ENCODE measurements at places on chromosomes 4 and X.

DNA sequence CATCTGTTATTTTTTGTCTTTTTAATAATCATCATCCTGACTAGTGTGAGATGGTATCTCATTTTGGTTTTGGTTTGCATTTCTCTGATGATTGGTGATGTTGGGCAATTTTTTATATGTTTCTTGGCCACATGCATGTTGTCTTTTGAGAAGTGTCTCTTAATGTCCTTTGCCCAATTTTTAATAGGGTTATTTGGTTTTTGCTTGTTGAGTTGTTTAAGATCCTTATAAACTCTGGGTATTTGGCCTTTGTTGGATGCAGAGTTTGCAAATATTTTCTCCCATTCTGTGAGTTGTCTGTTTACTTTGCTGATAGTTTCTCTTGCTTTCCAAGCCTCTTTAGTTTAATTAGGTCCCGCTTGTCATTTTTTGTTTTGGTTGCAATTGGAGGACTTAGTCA lies 152.1 kb upstream of the MED14 start:
- no peak for DNase-seq
- no peak overlapping the region for H3K4me3 ChIP-seq
- H3K36me3 ChIP-seq = peaks cover 2% of the 10 kb centered on the region
- peaks cover 4% of the 10 kb centered on the region for H3K4me1 ChIP-seq

GRCh38 chr4:83205760-83206159 lies 78.8 kb downstream of the COQ2 start:
- H3K27ac ChIP-seq = no peak overlapping the region
- no peak for DNase-seq
- no peak overlapping the region for H3K4me3 ChIP-seq
- no peaks in the 10 kb centered on the region for H3K36me3 ChIP-seq
- peaks cover 26% of the 10 kb centered on the region for H3K4me1 ChIP-seq

DNA sequence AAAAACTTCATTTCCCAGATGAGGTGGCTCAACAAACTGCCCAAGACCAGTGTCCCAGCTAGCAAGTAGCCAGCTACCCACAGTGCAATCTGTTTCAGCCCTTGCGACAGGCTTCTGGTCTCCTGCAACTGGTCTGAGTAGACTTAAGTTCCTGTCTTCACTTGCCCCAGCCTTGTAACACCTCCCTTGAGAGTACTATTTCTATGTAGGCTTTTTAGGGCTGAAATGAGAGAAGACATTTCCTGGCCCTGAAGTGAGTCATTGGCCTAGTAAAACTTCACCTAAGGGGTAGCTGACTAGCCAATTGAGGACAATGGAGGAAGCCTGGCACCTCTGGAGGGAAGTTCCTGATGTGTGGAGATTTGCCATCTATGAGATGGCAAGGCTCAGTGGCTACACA lies 80.1 kb upstream of the STIM2 start:
- H3K36me3 ChIP-seq = no peaks in the 10 kb centered on the region
- no peak for DNase-seq
- no peaks in the 10 kb centered on the region for H3K27me3 ChIP-seq
- H3K27ac ChIP-seq = no peak overlapping the region

DNA sequence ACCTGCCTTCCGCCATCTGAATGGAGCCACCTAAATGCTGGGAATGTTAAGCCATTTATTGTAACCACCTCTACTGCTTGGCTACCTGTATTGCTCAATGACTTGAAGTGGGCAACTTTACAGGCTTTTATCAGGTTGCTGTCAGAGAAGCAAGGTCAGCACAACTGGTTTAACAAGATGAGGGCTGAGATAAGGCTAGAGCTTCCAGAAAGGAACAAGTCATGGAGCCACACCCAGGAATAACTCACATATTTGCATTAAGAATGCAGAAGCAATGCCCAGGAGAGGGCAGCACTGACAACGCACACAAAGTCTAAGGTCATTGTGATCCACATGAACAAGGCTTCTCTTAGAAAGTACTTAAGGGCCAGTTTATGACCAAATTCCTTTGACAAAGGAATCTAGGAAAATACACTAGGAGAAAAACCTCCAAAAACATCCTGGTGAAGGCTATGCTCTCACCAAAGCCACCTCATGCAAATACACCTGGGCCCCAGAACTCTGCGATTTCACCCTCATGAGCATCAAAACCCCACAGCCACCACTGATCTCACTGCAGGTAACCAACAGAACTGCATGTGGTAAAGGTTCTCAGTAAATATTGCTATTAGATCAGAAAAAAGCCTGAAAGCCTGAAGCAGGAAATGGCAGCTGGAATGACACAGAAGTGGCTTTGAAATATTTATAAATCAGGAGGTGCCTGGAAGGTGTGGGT lies 15.0 kb upstream of the STS start:
- DNase-seq = peak; percentile 8
- H3K27me3 ChIP-seq = no peaks in the 10 kb centered on the region
- H3K4me1 ChIP-seq = peaks cover 20% of the 10 kb centered on the region

DNA sequence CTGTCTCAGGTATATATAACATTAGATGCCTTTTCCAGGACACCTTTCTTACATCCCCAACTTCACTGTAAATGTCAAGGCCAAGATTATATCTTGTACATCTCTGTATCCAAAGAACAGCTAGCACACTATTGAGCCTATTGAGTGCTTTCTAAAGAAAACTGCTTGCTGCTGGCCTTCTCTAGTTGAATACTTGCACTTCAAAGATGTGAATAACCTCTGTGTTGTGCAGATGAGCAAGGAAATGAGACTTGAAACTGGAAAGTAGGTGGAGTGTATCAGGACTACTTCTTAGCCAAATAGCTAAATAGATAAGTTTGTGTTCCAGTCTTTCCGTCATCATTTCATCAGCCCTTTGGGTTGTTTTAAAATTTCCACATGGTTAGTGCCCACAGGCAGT lies 704.4 kb upstream of the AMOT start:
- H3K4me3 ChIP-seq = no peak overlapping the region
- H3K4me1 ChIP-seq = no peaks in the 10 kb centered on the region
- no peak for DNase-seq
- H3K27me3 ChIP-seq = no peaks in the 10 kb centered on the region
- no peak overlapping the region for H3K27ac ChIP-seq
- H3K36me3 ChIP-seq = no peaks in the 10 kb centered on the region

GRCh38 chr4:154623436-154623835 lies 11.0 kb upstream of the FGG start:
- H3K27ac ChIP-seq = no peak overlapping the region
- H3K4me1 ChIP-seq = no peaks in the 10 kb centered on the region
- peaks cover 10% of the 10 kb centered on the region for H3K27me3 ChIP-seq
- DNase-seq = no peak
- no peak overlapping the region for H3K4me3 ChIP-seq
- H3K36me3 ChIP-seq = no peaks in the 10 kb centered on the region

DNA sequence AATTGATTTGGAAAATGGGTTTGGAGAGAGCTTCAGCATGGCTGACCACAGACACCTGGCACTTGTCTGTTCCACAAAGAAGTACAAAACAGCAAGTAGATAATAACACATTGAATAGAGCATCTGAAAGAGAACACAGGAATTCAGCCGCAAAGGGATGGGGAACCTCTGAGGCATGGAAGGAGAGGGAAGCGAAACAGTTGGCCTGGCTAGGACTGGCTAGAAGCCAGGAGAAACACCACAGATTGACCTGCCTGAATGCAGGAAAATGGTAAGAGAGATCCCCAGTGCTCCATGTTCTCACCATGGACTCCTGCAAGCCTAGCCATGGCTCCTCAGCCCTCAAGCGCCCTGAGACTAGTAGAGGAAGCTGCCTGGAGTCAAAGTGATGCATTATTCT lies 169.7 kb upstream of the SH3RF1 start:
- no peak overlapping the region for H3K27ac ChIP-seq
- H3K36me3 ChIP-seq = peaks cover 34% of the 10 kb centered on the region
- no peak for DNase-seq
- no peaks in the 10 kb centered on the region for H3K4me1 ChIP-seq
- no peaks in the 10 kb centered on the region for H3K27me3 ChIP-seq

DNA sequence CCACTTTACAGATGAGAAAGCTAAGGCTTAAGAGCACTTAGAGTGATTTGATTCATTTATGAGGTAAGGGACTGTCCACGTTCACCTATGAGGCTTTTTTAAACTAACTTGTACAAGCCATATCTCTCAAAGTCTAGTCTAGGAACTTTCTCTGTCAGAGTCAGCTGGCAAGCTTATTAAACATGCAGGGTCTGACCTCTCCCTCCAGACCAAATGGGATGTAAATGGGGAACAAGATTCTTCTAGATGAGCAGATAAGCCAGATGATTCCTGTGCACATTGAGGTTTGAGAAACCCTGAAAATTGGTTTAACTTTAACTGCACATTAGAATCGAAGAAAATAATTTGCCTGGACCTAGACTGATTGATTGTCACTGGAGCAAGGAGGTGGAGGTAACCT lies 160.0 kb upstream of the SPRY1 start:
- no peak for DNase-seq
- H3K36me3 ChIP-seq = peaks cover 12% of the 10 kb centered on the region
- H3K27ac ChIP-seq = no peak overlapping the region
- no peaks in the 10 kb centered on the region for H3K27me3 ChIP-seq
- no peak overlapping the region for H3K4me3 ChIP-seq

- H3K27me3 ChIP-seq = peaks cover 10% of the 10 kb centered on the region
- no peak for DNase-seq
- H3K27ac ChIP-seq = no peak overlapping the region
- H3K4me1 ChIP-seq = no peaks in the 10 kb centered on the region
- no peaks in the 10 kb centered on the region for H3K36me3 ChIP-seq
These were observed 157.8 kb downstream of the DHX15 start for GRCh38 chr4:24426557-24426956.

- H3K27me3 ChIP-seq = no peaks in the 10 kb centered on the region
- H3K27ac ChIP-seq = no peak overlapping the region
- H3K4me1 ChIP-seq = no peaks in the 10 kb centered on the region
These were observed 1793.7 kb upstream of the TENM3 start for GRCh38 chr4:180449395-180449956.

- no peak overlapping the region for H3K27ac ChIP-seq
- H3K27me3 ChIP-seq = no peaks in the 10 kb centered on the region
- no peaks in the 10 kb centered on the region for H3K4me1 ChIP-seq
- H3K4me3 ChIP-seq = no peak overlapping the region
- DNase-seq = no peak
These were observed 712.4 kb downstream of the IL1RAPL1 start for GRCh38 chrX:29299684-29300083.

DNA sequence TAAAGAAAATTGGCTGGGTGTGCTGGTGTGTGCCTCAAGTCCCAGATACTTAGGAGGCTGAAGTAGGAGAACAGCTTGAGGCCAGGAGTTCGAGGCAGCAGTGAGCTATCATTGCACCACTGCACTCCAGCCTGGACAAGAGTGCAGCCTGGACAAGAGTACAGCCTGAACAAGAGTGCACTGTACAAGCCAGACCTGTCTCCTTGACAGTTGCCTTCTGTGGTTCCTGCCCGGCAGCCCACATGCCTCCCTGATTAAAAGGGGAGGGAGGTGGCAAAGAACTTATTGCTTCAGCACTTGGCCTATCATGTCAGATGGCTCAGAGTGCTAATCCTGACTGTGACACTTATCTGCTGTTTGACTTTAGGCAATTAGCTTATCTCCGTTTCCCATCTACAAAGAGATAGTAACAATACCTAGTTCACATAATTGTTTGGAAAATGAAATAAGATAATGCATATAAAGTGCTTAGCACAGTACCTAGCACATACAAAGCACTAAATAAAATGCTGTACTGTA lies 249.1 kb downstream of the DCLK2 start:
- H3K27ac ChIP-seq = no peak overlapping the region
- DNase-seq = no peak
- no peaks in the 10 kb centered on the region for H3K4me1 ChIP-seq
- peaks cover 13% of the 10 kb centered on the region for H3K36me3 ChIP-seq

GRCh38 chr4:150126864-150127203 lies 48.6 kb downstream of the DCLK2 start:
- H3K36me3 ChIP-seq = peaks cover 1% of the 10 kb centered on the region
- no peak overlapping the region for H3K27ac ChIP-seq
- H3K27me3 ChIP-seq = peaks cover 7% of the 10 kb centered on the region
- no peak for DNase-seq

- H3K4me1 ChIP-seq = peaks cover 15% of the 10 kb centered on the region
- peak within 1 kb of the TSS; percentile 2 for H3K27ac ChIP-seq
- no peak for DNase-seq
- H3K27me3 ChIP-seq = peaks cover 51% of the 10 kb centered on the region
These were observed at the start of gene ZIC3 for GRCh38 chrX:137565921-137566745. ZIC3 (plus strand) TSS chrX:137566127; CDS start chrX:137566692, 565 bp downstream.

- no peak overlapping the region for H3K27ac ChIP-seq
- peak; percentile 3 for DNase-seq
- peaks cover 14% of the 10 kb centered on the region for H3K27me3 ChIP-seq
- no peaks in the 10 kb centered on the region for H3K36me3 ChIP-seq
These were observed 717 bp downstream of the EDA start for GRCh38 chrX:69616457-69617203.

DNA sequence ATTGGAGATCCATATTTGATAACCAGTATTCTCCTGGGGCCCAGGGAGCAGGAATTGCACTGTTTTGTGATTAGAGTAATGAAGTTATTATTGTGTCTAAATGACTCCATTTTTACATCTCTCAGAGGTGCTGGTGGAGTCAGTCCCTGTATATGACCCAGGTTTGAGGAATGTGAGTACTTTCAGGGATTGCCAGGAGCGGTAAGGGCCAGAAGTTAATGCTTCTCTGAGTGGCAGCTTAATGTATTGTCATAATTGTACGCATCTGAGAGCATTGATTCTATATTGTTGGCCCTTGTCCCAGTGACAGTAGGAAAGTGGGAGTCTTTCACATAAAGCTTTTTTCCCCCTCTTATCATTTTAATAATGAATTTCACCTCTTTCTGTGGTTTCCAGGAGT lies 146.2 kb downstream of the GATB start:
- no peak overlapping the region for H3K27ac ChIP-seq
- H3K4me3 ChIP-seq = no peak overlapping the region
- H3K36me3 ChIP-seq = peaks cover 2% of the 10 kb centered on the region
- peaks cover 3% of the 10 kb centered on the region for H3K27me3 ChIP-seq

DNA sequence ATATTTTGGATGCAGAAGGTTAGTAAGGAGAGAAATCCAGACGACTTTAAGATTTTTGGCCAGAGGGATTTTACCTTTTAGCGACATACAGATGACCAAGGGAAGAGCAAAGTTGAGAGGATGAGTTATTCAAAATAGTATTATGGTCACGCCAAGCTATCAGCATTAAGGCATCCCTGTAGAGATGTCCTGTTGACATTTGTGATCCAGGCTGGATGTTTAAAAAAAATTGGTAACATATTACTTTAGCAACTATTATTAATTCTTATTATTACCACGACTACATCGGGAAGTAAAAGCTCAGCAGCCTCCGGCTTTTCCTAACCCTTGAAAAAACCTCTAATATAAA lies 562 bp upstream of the OSTC start:
- no peaks in the 10 kb centered on the region for H3K27me3 ChIP-seq
- peak overlapping the region; percentile 99 for H3K4me3 ChIP-seq
- H3K4me1 ChIP-seq = peaks cover 43% of the 10 kb centered on the region
- peak overlapping the region; percentile 97 for H3K27ac ChIP-seq
- peaks cover 25% of the 10 kb centered on the region for H3K36me3 ChIP-seq

- H3K36me3 ChIP-seq = no peaks in the 10 kb centered on the region
- H3K4me1 ChIP-seq = no peaks in the 10 kb centered on the region
- no peaks in the 10 kb centered on the region for H3K27me3 ChIP-seq
These were observed 475.5 kb upstream of the ADGRL3 start for GRCh38 chr4:60724623-60725022.

Data from activated naive CD8-positive, alpha-beta T cell treated with anti-CD3 and anti-CD28 coated beads, Interleukin-2, amount 50 U/mL, for 24 hours (primary cell).